ENCODE measurements at places on chromosomes 5 and 9.
A peak's percentile ranks its signal among the peaks of the same experiment; 100 is the strongest.

DNA sequence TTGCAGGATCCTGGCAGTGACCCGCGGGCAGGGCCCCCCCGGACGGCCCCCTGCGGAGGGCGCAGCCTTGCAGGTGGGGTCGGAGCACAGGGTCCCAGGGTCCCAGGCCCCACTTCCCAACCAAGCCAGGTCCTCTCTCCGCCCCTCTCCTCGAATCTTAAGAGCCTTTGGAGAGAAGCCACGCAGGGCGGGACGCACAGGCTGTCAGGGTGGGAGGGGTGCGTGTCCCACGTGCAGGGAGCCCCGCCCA lies 18.4 kb upstream of the EGFL7 start:
- no peak for DNase-seq

DNA sequence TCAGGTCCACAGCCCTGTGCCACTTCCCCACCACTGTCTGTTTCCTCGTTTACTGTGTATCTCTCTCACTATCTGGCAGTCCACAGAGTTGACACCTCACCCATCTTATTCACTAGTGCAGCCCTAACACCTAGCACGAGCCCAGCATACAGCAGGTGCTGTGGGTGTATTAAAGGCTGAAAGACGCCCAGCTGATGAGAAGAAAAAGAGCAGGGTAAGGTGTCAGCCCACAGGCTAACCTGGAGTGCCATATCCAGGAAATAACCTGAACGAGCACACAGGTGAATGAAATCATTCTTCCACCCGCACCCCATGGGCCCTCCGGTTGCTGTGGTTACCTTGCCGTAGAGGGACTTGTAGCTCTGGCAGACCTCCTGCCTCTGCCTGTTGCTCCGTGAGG lies 18.6 kb downstream of the ANXA6 start:
- DNase-seq = peak; percentile 23

- no peak for DNase-seq
These were observed 135.0 kb upstream of the SNX2 start for GRCh38 chr5:122639864-122640263.

- DNase-seq = no peak
These were observed 82.1 kb downstream of the FBN2 start for GRCh38 chr5:128455841-128456361.

DNA sequence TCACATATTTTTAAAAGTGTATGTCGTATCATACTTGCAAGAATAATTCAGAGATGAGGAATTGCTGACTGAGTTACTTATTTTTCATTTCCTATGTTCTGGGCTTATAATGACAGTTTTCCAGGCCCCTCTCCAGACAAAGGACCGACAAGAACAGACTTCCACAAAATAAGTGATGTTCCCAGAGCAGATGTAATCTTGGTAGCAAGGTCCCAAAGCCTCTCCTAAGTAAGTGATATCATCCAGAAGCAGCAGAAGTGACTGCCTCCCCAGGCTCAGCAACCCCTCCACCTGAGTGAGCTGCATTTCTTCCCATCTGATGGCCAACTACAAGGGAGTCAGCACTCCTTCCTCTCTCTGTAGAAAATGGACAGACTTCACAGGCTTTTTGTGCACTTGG lies 57.1 kb downstream of the SEMA6A start:
- no peak for DNase-seq

DNA sequence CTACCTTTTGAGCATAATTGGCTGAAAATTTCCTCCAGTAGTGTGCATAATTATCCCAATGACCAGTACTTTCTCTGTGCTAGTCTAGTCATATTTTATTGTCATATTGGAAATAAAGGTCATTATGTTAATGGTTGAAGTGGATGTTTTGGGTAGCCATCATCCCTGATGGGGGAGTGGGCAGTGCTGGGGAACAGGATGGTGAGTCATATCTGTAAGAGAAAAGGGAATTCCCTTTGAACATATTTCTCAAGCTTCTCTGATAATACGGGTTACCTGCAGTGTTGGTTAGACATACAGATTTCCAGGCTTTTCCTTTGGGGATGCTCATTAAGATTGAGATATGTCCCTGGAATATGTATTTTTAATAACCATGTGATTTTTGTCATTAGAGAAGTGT lies 33.3 kb upstream of the SPATA31D4 start:
- no peak for DNase-seq

DNA sequence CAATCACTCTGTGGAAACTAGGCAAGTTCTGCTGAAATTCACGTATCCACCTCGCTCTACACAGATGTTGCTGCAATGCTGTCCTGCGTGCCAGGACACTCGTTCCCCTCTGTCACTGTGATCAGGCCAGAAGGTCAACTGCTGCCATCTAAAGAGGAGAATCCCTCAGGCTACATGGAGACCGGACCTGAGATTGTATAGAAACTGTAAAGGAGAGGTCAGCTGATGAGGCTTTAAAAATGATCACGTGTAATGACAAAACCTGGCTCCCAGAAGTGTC lies 80.1 kb downstream of the PRRT1B start:
- no peak for DNase-seq

- no peak for DNase-seq
These were observed 18.0 kb downstream of the DNLZ start for GRCh38 chr9:136345281-136346156.

Data from effector CD4-positive, alpha-beta T cell (primary cell).